Activated T-cell treated with anti-CD3 and anti-CD28 coated beads for 48 hours (primary cell): ENCODE measurements at places on chromosomes 12 and 14.

GRCh38 chr14:81269100-81269978 lies 48.6 kb upstream of the GTF2A1 start:
- DNase-seq: no peak

- no peak for DNase-seq
These were observed 25.1 kb upstream of the WNK1 start for GRCh38 chr12:727321-727720.

GRCh38 chr14:73710737-73711136 lies 3.4 kb downstream of the PNMA1 start:
- DNase-seq: no peak

GRCh38 chr12:3178671-3179313 lies 101.6 kb downstream of the TSPAN9 start:
- no peak for DNase-seq

- DNase-seq: no peak
These were observed 65.8 kb upstream of the RASSF3 start for GRCh38 chr12:64544371-64545080.

- DNase-seq: no peak
These were observed 884.3 kb downstream of the GALC start for GRCh38 chr14:87108726-87109125.

DNA sequence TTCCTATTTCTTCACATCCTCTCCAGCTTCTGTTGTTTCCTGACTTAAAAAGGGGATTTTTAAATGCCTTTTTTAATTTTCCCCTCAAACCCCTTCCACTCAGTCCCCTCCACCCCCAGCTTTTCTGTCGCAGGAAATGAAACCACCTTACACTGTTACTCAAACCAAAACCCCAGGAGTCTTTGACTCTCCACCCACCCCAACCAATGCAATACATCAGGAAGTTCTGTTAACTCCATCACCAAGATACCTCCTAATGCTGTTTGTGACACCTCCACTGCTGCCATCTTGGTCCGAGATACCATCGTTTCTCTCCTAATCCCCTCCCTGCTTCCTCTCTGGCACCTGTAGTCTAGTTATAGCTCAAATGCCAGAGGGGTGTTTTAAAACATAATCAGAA lies 25.4 kb upstream of the CPM start:
- peak; percentile 29 for DNase-seq

DNA sequence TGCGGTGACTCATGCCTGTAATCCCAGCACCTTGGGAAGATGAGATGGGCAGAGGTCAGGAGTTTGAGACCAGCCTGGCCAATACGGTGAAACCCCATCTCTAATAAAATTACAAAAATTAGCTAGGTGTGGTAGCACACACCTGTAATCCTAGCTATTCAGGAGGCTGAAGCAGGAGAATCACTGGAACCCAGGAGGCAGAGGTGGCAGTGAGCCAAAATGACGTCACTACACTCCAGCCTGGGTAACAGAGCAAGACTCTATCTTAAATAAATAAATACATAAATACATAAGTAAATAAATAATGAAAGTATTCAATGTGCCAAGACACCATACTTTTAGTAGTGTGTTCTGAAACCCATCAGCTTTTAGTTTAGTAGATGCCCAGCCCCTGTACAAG lies 308.1 kb upstream of the FLRT2 start:
- DNase-seq: no peak

GRCh38 chr14:69684461-69685217 lies 73.2 kb downstream of the SUSD6 start:
- no peak for DNase-seq

DNA sequence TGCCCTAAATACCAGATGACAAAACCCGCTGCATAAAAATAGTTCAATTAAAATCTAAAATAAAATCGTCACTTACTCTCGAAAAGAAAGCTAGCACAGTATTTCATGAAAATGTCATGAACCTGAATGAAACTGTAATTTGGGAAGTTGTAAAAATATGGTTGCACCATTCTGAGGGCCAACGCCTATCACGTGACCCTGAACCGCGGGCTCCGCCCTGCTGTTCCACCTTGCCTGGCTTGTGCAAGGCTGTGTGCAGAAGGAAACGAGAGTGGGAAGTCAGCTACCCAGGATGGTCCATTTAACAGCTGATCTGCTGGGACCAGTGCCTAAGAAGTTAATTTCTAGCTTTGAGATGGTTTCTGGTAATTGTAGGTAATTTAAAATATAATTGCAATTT lies 91.7 kb upstream of the BMP4 start:
- DNase-seq: no peak

- DNase-seq: no peak
These were observed 179.4 kb downstream of the ERC1 start for GRCh38 chr12:1170411-1170810.

DNA sequence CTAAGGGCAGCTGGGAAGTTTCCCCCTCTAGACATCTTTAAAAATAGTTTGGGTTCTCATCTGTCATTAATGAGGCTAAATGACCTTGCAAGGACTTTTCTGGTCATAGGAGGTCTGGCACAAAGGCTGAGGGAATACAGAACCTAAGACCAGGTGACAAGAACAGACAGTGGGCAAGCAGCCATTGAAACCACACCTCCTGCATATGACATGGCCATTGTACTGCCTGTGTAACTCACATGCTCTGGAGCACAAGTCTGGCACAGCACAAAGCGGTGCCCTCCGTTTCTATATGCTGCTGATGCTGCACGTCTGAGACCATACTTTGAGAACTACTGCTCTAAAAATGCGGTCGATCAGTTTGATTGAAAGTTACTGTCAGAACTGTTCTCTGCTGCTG lies 143.3 kb downstream of the APAF1 start:
- DNase-seq: no peak

DNA sequence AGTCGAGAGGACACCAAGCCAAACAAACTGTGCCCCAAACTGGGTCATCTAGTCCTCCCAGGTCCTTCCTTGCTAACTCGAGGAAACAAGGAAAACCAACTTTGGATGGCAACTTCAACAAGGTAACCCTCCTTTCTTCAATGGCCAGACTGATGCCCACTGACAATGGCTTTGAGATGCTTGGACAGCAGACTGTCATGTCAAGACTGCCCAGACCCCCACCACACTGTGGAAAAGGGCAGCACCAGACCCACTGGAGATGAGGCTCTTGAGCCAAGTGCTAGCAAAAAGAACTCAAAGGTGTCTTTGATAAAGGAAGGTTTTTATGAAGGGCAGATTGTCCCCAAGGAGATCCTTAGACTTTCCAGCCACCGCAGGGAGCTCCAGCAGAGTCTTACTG lies 9.0 kb upstream of the CDH24 start:
- no peak for DNase-seq

DNA sequence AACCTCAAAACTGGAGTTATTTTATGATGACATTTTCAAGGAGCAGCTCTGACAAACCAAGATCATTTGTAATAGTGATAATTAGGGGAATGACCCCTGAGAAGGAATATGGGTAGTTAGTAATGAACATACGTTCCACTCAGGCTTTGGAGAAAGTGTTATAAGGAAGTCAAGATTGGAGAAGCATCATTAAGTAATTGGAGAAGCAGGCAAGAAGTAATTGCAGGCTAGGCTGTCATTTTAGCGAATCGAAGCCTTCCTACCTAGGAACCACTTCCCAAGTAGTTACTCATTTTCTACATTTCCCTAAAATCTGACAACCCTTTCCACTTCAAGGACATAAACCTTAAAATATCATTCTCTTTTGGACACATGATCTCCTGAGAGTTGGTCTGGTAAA lies 1.2 kb downstream of the EDDM3B start:
- DNase-seq: no peak

- peak; percentile 54 for DNase-seq
These were observed 1.2 kb upstream of the AMIGO2 start for GRCh38 chr12:47080725-47081502.

- DNase-seq: no peak
These were observed 74.3 kb downstream of the RFLNA start for GRCh38 chr12:124369055-124369826.

DNA sequence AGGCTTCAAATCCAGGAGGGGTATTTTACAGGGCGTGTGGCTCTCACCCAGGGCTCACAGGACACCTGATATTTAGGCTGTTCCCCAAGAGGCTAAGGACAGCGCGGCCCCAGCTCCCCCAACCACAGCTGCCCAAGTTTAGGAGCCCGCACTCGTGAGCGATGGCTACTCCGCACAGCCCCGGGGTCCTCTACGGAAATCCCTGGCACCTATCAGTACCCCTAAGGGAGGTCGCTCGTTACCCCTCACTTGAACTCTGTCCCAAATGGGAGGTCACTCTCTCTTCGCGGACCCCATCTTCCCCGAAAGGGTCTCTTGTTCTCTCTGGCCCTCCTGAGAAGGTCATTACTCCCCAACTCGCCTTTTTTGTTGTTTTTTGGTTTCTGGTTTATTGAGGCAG lies 708 bp upstream of the P2RX4 start:
- no peak for DNase-seq

DNA sequence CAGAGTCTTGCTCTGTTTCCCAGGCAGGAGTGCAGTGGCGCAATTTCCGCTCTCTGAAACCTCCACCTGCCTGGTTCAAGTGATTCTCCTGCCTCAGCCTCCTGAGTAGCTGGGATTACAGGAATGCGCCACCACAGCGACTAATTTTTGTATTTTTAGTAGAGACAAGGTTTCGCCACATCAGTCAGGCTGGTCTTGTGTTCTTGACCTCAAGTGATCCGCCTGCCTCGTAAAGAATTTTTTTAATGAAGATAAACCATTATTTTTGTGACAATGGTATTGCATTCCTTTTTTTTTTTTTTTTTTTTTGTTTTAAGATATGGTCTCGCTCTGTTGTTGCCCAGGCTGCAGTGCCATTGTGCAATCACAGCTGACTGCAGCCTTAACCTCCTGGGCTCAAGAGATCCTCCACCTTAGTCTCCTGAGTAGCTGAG lies 25.8 kb downstream of the ACVR1B start:
- no peak for DNase-seq

- no peak for DNase-seq
These were observed 72.4 kb downstream of the MAP1LC3B2 start for GRCh38 chr12:116631619-116632018.

- DNase-seq: no peak
These were observed 650.1 kb upstream of the MDGA2 start for GRCh38 chr14:48325486-48325885.

DNA sequence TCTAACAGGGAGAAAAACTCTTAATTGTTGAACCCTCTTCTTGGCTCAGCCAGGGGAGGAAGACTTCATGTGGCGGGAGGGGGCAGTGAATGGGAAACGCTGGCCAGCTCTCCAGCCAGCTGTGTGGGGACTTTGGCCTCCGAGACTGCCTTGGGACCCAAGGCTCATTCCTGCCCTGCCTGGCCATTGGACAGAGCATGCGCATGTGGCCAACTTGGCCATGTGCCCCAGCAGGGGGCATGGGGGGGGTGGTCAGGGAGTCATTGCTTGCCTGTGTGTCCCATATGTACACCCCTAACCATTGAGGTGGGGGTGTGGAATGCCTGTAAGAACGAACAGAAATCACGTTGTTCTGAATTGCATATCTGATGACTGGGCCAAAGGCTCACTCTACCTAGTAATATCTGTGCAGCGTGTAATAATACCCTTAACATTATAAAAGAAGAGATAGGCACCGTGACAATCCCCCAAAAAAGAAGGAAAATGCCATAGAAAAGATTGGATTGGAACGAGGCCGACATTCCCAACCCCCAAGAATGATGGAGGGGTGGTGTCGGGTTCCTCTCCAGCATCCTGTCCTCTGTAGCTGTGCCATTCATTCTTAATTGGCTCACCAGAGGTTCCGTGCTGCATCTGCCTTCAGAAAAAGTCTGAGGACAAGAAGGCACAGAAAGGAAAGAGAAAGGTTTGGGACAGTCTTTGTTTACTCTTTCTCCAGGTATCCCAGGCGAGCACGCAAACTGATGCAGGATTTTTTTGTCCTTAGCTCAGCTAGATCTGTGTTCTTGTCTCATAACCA lies 3.5 kb upstream of the FAR2 start:
- no peak for DNase-seq

DNA sequence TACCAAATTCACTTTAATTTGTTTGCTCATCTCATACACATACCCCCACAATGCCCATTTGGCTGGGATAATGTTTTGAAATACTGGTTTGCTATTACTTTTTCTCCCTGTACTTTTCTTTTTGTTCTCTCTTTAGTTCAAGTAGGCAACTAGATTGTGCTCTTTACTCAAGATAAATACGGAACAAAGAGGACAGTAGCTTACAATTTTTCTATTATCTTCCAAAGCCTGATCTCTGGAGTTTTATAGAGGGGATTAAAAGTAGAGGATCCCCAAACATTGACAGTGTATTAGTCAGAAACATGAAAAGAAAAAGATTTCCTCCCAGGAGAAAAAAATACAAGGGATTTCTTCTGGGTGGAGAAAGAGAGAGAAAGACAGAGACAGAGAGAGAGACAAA lies 102.1 kb upstream of the FSCB start:
- DNase-seq: no peak

DNA sequence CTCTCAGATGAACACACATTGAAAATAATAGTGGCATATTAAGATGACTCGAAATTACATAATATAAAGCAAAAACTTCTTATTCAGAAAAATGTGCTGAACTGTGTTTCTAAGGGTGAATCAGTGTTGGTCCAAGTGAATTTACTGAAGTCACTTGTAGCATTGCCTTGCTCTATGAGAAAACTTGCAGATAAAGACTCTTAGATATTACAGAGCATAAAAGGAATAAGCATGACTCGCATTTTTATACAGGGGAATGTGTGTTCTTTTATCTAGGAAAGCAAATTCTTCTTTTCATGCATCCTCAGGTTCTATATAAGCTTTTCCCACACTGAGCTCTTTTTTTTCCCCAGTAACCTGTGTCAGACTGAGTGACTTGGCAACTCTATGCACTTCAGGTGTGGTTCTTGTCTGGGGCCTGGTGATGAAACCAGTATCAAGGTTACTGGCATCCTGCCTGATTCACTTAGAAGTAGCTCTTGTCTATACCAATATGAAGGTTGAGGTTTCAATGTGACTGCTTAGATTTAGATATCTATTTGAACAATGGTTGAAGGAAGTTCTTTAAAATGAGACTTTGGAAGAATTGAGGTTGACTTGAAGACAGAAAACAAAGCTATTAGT lies 76.1 kb downstream of the OTOGL start:
- no peak for DNase-seq

DNA sequence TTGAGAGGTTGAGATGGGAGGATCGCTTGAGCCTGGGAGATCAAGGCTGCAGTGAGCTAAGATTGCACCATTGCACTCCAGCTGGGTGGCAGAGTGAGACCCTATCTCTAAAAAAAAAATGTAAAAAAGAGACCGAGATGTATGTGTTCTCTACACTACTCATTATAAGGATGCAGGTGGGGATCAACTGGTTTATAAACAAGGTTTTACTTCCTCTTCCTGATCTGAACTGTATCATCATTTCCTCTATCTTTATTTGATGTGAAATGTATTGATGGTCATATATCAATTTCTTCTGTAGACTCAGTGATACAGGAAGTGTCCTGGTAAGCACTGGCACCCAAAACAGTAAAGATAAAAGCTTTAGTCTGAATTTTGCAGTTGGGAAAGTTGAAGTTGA lies 20.1 kb upstream of the USP44 start:
- DNase-seq: no peak

- DNase-seq: no peak
These were observed 44.1 kb downstream of the LRTM2 start for GRCh38 chr12:1864456-1864855.

- DNase-seq: no peak
These were observed 12.7 kb downstream of the EML1 start for GRCh38 chr14:99805757-99806439.
